ENCODE measurements at places on chromosomes 3 and 15.

GRCh38 chr3:101849714-101850245, 466 bp downstream of the NFKBIZ start:
- no peak for DNase-seq

DNA sequence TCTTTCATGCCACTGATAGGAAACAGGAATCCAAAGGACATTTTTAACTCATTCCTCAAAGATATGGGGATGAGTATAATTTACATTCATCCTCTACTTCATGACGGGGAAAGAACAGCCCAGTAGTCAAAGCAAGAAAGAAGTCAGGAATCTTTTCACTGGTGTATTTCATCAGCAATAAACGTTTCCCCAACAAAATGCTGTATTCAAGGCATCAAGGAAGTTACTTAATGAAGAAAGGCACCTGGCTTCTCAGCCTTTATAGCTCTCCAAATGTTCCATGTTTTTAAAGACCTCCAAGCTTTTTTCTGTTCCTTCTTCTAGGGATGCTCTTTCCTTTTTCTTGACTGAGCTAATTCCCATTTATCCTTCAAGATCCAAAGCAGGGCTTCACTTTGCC, 221.5 kb upstream of the ICE2 start:
- DNase-seq, result no peak

DNA sequence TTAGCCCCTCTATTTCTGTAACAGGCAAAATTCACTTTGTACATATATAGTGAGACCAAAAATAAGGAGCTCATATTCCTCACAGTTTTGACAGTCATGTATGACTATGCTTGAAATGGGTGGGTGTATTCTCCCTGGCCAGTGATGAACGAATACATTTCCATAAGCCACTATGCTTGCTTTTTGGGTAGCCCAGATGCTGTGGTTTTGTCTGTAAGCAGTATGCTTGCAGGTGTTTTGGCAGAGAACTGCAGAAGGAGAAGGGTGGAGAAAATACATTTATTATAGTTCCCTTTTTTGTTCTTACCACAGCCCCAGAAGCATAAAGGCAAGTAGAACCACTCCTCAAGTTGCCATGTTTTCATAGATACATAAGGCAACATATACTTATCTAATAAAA, 131.2 kb downstream of the RBMS3 start:
- DNase-seq, result no peak

DNA sequence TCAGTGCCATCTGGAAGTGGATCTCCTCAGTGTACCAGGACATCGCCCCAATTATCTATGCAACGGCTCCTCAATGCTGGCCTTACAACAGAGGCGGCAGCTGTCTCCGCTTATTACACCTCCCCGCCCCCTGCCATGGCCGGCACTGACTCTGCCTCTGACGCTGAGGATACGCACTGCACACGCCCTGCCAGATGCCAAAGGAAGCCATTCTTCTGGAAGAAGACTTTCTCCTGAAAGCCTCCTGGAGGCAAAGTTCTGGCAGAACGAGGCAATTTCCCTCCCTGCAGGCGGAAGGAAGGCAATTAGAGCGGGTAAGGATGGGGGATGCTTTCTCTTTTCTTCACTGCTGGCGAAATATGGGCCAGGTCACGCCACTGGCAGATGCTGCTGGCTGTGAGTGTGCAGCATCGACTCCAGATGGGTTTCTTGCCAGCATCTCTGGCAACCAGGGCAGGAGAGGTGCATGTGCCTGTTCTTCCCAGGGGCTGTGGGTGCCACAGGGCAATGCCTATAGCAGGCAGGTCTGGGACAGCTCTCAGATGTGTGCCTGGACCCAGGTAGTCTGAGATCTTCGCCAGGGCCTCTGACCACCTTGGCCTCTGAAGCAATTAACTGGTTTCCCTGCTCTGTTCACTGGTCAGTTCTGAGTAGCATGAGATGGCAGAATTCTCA, 62.2 kb upstream of the MRPS22 start:
- DNase-seq, result no peak

GRCh38 chr3:126346466-126346865, 10.7 kb downstream of the KLF15 start:
- no peak for DNase-seq

GRCh38 chr3:133329626-133330025, 70.2 kb upstream of the BFSP2 start:
- no peak for DNase-seq

DNA sequence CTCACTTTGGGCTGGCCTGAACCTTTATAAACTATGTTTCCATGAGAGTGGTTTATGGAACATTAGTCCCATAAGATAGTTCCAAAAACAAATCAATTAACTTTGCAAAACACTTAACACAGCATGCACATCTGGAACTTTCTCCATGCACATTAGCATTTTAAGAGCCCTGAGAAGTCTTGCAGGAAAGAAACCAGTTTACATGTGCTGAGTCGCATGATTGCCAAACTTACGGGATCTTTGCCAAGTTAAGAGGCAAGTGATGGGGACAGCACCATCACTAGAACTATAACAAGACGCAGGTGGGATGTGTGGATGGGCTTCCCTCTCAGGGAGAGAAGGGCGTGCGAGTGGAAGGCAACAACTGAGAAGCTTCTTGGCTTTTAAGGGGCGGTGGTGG, 20.7 kb downstream of the ADAMTS9 start:
- no peak for DNase-seq
